ENCODE measurements at places on chromosomes 7 and 10. TPM values are rescaled to one million over a fixed set of nuclear protein-coding genes. Genes with fewer than 3 reads are reported as not detected.
A peak's percentile ranks its signal among the peaks of the same experiment; 100 is the strongest.

- no peak overlapping the region for H3K4me3 ChIP-seq
- no peak overlapping the region for H3K27ac ChIP-seq
- no peaks in the 10 kb centered on the region for H3K27me3 ChIP-seq
- no peaks in the 10 kb centered on the region for H3K36me3 ChIP-seq
Observed at GRCh38 chr7:12943781-12944180, 256.3 kb downstream of the ARL4A start.

DNA sequence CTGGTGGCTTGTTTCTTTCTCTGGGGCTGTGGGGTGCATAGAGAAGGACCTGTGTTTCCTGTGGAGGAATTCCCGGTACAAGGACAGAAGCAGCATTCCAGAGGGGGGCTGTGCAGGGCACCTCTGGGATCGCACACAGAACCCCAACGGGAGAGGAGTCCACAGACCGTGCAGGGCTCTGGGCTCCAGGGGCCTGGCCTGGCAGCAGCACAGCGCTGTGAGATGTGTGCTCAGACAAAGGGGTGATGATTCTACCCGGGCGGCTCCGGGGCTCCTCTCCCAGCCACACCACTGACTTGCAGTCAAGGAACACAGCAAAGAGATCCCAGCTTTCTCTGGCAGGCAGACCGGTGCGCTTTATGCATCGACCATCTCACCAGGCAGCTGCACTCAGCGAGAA, 6.9 kb upstream of the SHH start:
- H3K27ac ChIP-seq: no peak overlapping the region
- H3K36me3 ChIP-seq: no peaks in the 10 kb centered on the region
- H3K4me1 ChIP-seq: no peaks in the 10 kb centered on the region
- peaks cover 7% of the 10 kb centered on the region for H3K27me3 ChIP-seq
- DNase-seq: no peak

GRCh38 chr7:49398236-49398635, 375.2 kb upstream of the VWC2 start:
- no peaks in the 10 kb centered on the region for H3K4me1 ChIP-seq
- no peak for DNase-seq
- H3K27ac ChIP-seq: no peak overlapping the region
- no peak overlapping the region for H3K4me3 ChIP-seq
- H3K36me3 ChIP-seq: no peaks in the 10 kb centered on the region
- no peaks in the 10 kb centered on the region for H3K27me3 ChIP-seq

The HSPA12A gene
- 6.9 TPM for total RNA-seq

The PARP12 gene
- total RNA-seq: 9.0 TPM

The FAM25C gene
- total RNA-seq: not detected

The WDFY4 gene
- not detected for total RNA-seq

- H3K27me3 ChIP-seq: no peaks in the 10 kb centered on the region
- no peak overlapping the region for H3K27ac ChIP-seq
- no peaks in the 10 kb centered on the region for H3K36me3 ChIP-seq
- H3K4me3 ChIP-seq: no peak overlapping the region
- H3K4me1 ChIP-seq: no peaks in the 10 kb centered on the region
Observed at GRCh38 chr10:33623669-33624068, 289.2 kb upstream of the NRP1 start.

- no peaks in the 10 kb centered on the region for H3K27me3 ChIP-seq
- H3K36me3 ChIP-seq: no peaks in the 10 kb centered on the region
- H3K27ac ChIP-seq: no peak overlapping the region
- H3K4me3 ChIP-seq: no peak overlapping the region
- peaks cover 10% of the 10 kb centered on the region for H3K4me1 ChIP-seq
Observed at GRCh38 chr10:97065686-97066660, 119.8 kb downstream of the SLIT1 start.

The ALOX5 gene
- total RNA-seq: 1.6 TPM

The EGFR gene
- 5.8 TPM for total RNA-seq

GRCh38 chr10:62813453-62813852, 2.7 kb downstream of the EGR2 start:
- no peak overlapping the region for H3K4me3 ChIP-seq
- no peak for DNase-seq
- H3K4me1 ChIP-seq: peaks cover 4% of the 10 kb centered on the region
- peaks cover 44% of the 10 kb centered on the region for H3K27me3 ChIP-seq

DNA sequence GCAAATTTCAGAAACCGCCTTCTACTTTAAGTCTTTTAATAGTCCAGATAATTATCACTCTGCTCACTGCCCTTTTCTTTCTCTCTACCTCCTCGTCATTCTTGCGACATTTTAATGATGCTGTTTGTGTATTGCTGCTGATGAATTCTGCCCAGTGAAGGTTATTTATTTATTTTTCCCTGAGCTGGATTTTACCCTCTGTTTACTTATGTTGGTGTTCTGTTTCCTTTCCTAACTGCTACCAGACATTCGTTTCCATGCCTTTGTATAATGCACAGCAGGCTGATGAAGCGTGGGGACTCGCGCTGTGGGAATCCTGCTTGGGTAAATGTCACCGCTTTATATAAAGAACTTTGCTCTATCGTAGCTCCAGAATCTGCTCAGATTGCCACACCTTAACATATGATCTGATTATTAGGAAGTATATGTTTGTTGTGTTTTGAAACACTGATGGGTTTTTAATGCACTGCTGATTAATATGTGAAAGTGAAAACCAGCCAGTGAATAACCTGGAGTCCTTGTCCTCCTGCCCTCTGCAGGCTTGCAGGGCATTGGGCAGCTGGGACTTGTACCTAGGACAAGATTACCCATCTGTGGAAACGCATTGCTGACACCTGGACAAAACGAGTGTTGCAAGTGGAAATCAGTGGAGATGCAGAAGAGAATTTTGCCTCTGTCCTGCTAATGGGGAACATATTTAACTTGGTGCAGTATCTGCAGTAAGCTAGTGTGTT, 291.5 kb downstream of the SDK1 start:
- H3K27me3 ChIP-seq: no peaks in the 10 kb centered on the region
- H3K4me1 ChIP-seq: peaks cover 3% of the 10 kb centered on the region
- H3K27ac ChIP-seq: no peak overlapping the region

The TMEM236 gene
- total RNA-seq: 0.11 TPM

The SRRM3 gene
- 17.4 TPM for total RNA-seq

The WDR86 gene
- total RNA-seq: 15.8 TPM

DNA sequence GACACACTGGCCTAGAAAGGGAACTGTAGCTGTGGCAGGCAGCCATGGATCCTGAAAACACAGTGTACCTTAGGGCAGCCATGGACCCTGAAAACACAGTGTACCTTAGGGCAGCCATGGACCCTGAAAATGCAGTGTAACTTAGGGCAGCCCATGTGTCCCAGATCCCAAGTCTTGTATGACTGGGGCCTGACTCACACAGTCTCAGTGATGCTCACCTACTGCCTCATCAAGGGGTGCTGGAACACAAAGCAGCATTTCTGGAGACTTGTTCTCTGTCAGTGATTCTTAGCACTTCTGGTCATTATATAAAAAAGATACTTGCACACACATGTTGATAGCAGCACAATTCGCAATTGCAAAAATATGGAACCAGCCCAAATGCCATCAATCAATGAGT, 70.2 kb upstream of the LAMB4 start:
- DNase-seq: no peak
- no peak overlapping the region for H3K27ac ChIP-seq
- H3K27me3 ChIP-seq: no peaks in the 10 kb centered on the region
- no peaks in the 10 kb centered on the region for H3K4me1 ChIP-seq

DNA sequence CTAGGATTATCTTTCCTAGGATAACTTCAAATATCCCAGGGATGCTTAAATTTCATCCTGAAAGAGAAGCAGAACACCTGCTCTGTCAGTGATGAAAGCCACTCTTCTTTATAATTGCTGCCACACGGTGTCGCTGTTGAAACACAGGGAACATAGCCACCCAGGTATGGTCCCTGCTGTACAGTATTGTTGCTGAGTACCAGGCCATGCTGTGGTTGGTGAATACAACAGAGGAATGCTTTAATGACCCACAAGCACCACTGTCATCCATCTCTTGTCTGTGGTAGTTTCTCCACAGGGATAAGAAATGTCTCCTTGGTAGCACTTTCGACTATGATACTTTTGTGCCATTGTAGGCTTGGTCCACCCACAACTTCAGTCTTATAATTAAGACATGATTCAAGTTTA, 70.6 kb upstream of the STARD3NL start:
- H3K27ac ChIP-seq: no peak overlapping the region
- peak; percentile 88 for DNase-seq
- H3K4me1 ChIP-seq: no peaks in the 10 kb centered on the region
- H3K36me3 ChIP-seq: no peaks in the 10 kb centered on the region

The ANKRD61 gene
- total RNA-seq: 0.42 TPM

The PRLHR gene
- not detected for total RNA-seq
